ENCODE measurements at places on chromosomes 1 and 21.

- DNase-seq, result no peak
These were observed 22.9 kb downstream of the ADAM30 start for GRCh38 chr1:119873135-119874015.

GRCh38 chr1:165927169-165927568 is 99.8 kb downstream of the UCK2 start:
- DNase-seq, result no peak

- no peak for DNase-seq
These were observed 63.0 kb upstream of the RGS7 start for GRCh38 chr1:241419986-241420385.

GRCh38 chr1:176899321-176899720 is 265.2 kb downstream of the ASTN1 start:
- no peak for DNase-seq

GRCh38 chr1:201369209-201369608 is 8.3 kb downstream of the TNNT2 start:
- no peak for DNase-seq

DNA sequence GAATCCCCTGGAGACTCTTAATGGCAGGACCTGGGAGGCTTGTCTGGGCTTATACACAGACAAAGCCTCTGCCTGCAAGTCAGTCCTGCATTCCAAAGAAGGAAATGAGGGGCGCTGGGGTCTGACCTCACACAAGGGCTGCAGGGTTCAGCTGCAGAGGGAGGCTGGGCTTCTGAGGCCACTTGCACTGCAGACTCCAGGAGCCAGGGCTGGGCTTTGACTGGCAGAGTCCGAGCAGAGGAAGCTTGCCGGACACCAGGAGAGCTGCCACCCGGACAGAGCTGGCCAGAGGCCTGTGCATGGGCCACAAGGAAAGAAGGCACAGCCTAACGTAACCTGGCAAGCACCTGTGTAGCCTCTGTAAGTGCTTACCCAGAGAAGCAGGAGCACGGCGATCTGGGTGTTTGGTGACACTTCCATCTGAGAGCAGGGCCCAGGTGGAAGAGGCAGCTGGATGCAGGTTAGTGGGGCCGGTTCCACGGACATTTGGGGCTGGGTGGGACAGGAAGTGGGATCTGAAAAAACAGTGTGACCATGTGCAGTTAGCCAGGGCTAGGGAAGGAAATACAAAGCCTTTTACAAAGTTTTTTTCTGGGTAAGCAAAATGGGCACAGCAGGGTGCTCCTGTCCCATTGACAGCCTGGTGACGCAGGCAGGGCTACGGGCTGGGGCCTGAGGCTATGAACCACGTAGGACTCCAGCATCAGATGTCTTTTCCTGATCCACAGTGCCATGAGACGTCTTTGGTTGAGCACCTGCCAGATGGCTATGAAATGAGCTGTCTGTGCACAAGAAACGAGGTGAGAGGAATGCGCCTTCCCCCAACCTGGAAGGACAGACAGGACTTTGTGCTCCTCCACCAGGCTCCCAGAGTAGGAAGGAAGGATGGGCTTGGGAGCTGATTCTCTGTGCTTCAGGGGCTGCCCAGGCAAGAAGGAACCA is 37.3 kb upstream of the LBR start:
- no peak for DNase-seq

DNA sequence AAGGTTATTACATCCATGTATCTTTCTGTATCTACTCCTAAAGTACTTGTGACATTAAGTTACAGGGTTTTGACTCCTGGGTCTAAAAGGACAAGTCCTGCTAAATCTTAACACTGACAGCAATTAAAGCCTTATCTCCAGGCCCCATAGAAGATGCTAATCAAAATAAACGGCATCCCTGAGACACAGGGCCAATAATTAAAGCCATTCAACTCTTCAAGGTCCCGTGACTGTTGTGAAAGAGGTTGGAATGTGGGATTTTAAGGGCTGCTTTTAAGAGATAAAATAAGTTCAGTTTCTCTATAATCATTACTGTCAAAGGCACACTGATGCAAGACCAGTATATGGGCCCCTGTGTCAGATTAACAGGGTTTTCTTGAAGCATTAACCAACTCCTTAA is 8.3 kb downstream of the DNAI4 start:
- DNase-seq, result no peak

GRCh38 chr1:77888781-77889642 is 588 bp downstream of the NEXN start:
- no peak for DNase-seq

GRCh38 chr21:44848821-44849521 is 24.5 kb downstream of the PTTG1IP start:
- no peak for DNase-seq

DNA sequence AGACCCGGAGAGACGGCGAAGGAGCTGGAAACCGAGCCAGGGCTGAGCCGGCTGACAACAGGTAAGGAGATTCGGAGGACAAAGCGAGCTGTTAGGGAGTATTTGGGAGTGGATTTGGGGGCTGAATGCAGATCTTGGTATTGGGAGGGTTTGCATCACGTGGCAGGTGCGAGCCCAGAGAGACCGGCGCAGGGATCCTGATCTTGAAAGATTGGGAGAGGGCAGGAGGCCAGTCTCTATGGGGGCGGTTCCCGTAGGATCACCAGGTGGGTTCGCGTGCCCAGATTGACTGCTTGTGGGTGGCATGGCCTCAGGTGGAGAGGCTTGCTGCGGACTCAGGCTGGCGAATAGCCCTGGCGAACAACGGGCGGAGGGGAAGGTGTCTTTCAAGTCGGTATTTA is 204 bp downstream of the CIART start:
- DNase-seq, result no peak

- no peak for DNase-seq
These were observed 489.3 kb upstream of the RUNX1 start for GRCh38 chr21:35538386-35538785.

DNA sequence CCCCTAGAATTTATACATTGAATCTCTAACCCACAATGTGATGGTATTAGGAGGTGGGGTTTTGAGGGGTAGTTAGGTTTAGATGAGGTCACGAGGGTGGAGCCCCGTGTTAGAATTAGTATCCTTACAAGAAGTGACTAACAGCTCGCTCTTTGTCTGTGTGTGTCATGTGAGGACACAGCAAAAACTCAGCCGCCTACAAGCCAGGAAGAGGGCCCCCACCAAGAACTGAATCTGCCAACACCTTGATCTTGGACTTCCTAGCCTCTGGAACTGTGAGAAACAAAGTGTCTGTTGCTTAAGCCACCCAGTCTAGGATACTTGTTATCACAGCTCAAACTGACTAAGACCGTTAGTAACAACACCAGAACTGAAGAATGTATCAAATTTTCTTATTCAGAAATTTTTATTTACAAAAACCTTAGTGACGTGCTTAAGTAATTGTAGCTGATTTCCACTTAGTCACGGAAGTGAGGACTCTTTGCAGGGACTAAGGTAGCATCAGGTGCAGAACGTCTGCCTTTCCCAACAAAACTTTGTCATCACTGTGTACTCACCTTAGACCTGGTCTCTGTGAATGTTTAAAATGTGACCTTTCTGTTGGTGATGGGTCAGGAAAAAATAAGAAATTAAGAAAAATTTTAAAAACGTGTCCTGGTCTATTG is 24.5 kb upstream of the LRRC8C start:
- peak; percentile 34 for DNase-seq

GRCh38 chr1:6295910-6296309 is 35.0 kb upstream of the GPR153 start:
- no peak for DNase-seq

GRCh38 chr21:25757531-25757930 is 22.8 kb downstream of the GABPA start:
- DNase-seq, result no peak

DNA sequence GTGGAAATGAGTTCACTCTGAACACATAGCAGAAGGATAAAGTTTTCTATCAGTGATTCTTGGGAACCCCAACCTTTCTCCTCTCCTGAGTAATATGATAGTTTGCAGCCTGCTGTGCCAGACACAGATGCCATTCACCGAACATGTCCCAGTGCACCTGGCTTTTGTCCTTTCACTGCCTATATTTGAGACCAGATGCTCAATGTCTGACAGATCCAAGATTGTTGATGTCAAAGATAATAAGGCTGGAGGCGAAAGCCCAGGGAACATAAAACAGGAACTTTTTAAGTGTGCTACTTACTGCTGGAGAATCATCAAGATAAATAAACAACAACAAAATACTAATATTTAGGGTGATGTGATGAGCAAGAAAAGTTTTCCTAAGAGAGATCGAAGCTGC is 139.3 kb downstream of the TIAM1 start:
- no peak for DNase-seq

GRCh38 chr21:31772674-31773555 is 41.0 kb upstream of the SCAF4 start:
- DNase-seq, result no peak

DNA sequence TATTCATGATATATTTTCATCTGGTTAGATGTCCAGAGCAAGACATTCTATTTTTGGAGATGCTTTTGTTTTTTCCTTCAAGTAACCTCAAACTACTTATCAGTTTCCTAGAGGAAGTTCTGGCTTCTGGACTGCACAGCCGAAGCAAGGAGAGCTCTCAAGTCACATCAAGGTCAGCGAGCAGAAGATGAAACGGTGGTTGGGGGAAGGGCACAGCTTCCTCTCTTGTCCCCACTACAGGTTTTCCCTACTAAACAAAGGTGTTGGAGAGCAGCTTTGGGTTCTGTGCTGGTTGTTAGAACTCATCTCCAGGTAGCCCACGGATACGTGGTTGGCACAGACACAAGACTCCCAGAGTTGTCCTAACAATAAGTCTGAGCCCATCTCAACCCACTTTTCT is 5.1 kb upstream of the PLEKHO1 start:
- no peak for DNase-seq

- no peak for DNase-seq
These were observed 16.0 kb downstream of the IFFO2 start for GRCh38 chr1:18940303-18941020.
